ENCODE measurements at places on chromosomes 1 and 21.

- DNase-seq: no peak
Measured at GRCh38 chr21:45938811-45939520, 42.6 kb upstream of the COL6A1 start.

DNA sequence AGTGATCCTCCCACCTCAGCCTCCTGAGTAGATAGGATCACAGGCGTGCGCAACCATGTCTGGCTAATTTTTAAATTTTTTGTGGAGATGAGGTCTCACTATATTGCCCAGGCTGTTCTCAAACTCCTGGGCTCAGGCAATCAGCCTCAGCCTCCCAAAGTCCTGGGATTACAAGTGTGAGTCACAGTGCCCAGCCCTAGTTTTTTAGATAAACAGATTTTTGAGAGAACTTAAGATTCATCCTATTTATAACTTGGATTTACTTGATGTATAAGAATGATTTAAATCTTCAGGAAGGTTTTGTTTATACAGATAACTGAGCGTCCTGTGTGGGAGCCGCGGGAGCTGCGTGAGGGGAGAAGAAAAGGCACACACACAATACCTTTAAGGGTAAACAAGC lies 26.2 kb downstream of the HEYL start:
- no peak for DNase-seq

DNA sequence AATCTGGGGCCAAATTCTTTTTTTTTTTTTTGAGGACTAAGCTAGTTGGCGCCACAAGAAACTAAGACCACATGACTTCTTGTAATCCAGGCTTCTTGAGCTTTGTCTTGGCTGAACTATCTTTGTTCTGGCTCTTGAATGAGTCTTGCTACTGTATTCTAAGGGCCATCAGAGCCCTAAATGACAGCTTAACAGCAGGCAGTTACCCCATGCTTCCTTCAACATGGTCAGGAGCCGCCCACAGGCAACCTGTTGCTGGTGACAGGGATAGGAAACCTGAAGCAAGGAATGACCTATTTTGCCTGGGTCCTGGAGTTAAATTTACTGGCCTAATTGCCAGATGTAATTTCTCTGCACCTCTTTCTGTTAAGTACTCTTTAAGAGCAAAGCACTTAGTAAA lies 188.2 kb upstream of the PLXNA2 start:
- no peak for DNase-seq

GRCh38 chr1:16207318-16208269 lies 4.9 kb downstream of the ARHGEF19 start:
- no peak for DNase-seq

DNA sequence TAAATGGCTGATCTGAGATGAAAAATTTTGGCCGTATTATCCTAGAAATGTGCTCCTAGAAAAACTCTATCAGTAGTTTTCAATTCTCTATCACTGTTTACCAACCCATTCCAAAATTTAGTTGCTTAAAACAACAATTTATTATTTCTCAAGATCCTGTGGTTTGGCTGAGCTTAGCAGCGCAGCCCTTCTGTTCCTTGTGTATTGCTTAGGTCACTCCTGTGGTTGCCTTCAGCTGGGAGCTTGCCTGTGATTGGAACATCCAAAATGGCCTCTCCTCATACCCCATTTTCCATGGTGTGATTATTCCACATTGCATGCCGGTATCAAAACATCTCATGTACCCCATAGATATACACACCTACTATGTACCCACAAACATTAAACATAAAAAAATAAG lies 22.8 kb upstream of the STUM start:
- no peak for DNase-seq
